ENCODE measurements at places on chromosomes 12 and 14.

- no peak for DNase-seq
Observed at GRCh38 chr14:68519671-68520187, 273.1 kb downstream of the ZFP36L1 start.

GRCh38 chr12:124967016-124967739 lies 21.8 kb downstream of the DHX37 start:
- no peak for DNase-seq

DNA sequence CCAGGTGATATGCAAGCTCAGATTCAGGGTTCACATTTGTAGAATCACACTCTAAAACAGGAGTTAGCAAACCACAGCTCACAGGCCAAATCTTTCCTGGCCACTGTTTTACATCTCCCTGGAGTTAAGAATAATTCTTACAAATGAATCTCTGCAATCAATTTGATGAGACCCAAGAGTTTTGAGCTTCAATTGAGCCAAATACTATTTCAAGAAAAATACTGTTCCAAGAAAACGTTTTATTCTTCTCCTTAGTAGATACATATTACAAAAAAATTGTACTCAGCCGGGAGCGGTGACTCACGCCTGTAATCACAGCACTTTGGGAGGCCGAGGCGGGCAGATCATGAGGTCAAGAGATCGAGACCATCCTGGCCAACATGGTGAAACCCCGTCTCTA lies 2.5 kb downstream of the PTGDR start:
- no peak for DNase-seq

DNA sequence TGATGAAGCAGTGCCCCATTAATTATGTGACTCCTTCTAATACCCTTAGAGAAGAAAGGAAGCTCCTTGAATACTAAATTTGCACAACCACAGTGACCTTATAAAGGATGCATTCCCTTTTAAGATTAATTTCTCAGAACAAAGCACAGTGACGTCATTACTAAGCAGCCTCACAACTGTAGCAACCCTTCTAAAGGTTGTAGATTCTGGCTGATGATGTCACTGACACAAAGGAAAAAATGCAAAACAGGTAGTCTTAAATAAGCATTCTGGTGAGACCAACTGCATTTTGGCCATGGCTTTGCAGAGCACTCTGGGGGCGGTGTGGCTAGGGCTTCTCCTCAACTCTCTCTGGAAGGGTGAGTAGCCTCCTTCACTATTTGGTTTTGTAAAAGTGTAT lies 38.4 kb upstream of the OR4E1 start:
- DNase-seq: no peak

- no peak for DNase-seq
Observed at GRCh38 chr14:25904446-25904845, 693.4 kb downstream of the NOVA1 start.
